ENCODE measurements at places on chromosomes 5 and 9.

DNA sequence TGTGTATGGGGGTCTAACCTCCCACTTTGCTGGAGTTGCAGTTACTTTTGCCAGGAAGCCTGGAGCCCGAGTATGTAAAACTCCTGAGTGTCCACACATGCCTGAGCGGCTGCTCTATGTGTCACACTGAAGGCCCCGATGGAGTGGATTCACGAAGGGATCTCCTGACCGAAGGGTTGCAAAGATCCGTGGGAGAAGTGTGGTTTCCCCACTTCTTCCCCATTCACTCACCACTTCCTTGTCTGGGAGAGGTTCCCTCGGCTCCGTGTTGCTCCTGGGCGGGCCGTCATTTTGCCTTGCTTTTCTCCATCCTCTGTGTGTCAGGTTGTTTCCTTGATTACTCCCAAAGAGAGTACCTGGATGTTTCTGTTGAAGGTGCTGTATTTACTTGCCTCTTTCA, 16.2 kb upstream of the IL3 start:
- DNase-seq: no peak

GRCh38 chr9:136714893-136715274, 2.5 kb downstream of the DIPK1B start:
- no peak for DNase-seq

DNA sequence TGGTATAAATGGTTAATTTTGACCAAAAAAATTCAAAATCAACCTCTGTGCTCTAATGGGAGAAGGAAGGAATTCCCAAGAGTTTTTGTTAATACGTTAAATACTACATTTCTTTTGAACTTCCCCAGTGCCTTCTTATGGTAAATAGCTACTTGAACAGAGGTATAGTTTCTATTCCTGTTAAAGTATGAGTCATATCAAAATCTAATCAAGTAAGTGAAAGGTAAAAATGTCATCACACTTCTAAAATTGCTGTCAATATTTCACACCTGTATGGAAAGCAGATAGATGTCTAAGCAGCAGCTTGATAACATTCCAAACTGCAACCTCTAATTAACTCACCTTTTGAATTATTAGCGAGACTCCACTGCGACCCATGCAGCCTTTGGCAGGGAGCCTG, 214.1 kb upstream of the MEF2C start:
- DNase-seq: no peak

DNA sequence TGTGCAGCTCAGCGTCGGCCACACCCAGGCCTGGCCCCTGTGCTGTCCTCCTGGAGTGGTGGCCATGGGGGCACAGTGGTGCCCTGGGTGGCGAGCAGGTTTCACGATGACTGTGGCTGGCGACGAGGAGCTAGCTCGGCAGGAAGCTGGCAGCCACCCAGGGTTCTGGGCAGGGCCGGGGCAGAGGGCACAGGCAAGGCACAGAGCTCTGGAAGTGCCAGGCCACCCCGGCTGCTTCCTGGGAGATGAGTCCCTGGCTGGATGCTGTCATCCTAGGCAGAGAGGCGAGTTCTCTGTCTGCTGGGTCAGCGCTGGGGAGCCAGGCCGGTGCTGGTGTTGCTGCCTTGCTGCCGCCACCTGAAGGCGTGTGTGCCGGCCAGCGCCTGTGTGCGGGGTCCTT, 51.7 kb downstream of the RXRA start:
- DNase-seq: no peak

DNA sequence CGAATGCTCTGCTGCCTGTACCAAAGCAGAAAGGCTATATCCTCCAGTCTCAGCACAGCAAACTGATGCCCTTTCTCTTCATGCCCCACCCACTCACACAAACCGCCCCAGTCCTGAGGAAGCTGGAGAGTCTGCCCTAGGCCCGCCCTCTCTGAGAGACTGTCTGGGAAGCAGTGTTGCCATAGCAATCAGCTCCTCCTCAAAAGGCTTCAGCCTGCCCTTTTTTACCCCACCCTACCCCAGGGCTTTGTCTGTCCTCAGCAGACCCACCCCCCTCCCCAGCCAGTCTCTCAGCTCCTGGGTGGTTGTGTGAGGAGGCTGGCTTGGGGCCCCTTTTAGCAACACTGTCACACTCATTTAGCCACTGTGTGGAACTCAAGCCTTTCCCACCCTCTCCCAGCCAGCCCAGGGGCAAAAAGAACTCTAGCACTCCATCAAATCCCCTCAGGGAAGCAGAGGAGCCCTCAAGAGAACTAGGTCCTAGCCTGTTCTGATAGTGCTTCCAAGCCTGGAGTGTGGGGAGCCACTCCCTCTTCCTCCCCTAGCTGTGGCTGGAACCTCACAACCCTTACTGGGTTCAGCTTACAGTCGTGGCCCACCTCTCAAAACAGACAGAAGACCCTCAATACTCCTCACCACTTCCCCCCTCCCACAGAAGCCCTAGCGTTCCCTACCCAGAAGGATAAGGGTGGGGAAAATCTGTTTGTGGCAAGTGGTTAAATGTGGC, 1.4 kb downstream of the ATOSB start:
- DNase-seq: no peak

- no peak for DNase-seq
Observed at GRCh38 chr5:132362086-132362485, 7.4 kb upstream of the SLC22A5 start.

DNA sequence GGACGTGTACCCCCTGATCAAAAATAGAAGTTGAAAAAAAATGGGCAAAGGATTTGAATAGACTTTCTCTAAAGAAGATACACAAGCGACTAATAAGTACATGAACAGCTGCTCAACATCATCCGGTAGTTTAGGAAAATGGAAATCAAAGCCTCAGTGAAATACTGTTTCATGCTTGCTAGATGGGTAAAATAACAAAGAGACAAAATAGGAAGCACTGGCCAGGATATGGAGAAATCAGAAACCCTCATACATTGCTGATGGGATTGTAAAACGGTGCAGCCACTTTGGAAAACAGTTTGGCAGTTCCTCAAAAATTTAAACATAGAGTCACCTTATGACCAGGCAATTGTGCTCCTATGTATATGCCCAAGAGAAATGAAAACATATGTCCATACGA, 65.0 kb upstream of the SUB1 start:
- DNase-seq: no peak

DNA sequence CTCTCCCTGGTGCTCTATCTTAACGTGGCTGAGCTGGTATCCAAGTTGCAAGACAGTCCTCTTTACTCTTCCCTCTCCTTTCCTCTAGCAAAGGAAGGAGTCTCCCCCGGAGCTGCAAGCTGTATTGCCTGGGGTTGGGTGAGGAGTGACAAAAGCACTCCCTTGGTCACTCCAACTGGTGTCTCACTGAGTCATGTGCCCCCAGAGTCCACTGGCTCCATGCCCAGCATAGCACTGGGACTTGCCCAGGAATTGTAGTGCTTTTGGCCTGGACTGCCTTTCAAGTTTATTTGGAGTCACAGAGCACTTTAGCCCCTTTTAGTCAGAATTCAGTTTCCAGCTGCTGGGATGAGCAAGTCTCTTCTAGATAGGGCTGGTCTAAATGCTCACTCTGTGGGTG, 82.6 kb upstream of the FST start:
- DNase-seq: no peak
